ENCODE measurements at places on chromosomes 2 and 18.

GRCh38 chr2:74544634-74545033 is 9.1 kb downstream of the LOXL3 start:
- DNase-seq, result no peak

DNA sequence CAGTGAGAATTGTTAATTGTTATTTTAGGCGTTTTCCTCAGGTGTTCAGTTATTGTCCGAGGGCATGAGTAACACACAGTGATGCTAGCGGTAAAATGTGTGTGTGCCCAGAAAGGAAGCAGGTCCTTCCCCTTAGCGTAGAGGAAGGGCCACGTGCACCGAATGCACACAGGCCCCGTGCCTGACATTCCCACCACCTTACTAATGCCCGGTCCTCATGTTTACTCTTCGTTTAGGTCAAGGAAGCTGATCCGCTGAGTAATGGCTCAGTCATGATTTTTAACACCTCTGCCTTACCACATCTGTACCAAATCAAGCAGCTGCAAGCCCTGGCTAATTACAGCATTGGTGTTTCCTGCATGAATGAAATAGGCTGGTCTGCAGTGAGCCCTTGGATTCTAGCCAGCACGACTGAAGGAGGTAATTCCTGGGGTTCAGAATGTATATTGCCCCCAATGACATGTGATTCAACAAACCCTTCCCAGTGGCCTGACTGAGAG is 76.7 kb downstream of the MERTK start:
- no peak for DNase-seq

DNA sequence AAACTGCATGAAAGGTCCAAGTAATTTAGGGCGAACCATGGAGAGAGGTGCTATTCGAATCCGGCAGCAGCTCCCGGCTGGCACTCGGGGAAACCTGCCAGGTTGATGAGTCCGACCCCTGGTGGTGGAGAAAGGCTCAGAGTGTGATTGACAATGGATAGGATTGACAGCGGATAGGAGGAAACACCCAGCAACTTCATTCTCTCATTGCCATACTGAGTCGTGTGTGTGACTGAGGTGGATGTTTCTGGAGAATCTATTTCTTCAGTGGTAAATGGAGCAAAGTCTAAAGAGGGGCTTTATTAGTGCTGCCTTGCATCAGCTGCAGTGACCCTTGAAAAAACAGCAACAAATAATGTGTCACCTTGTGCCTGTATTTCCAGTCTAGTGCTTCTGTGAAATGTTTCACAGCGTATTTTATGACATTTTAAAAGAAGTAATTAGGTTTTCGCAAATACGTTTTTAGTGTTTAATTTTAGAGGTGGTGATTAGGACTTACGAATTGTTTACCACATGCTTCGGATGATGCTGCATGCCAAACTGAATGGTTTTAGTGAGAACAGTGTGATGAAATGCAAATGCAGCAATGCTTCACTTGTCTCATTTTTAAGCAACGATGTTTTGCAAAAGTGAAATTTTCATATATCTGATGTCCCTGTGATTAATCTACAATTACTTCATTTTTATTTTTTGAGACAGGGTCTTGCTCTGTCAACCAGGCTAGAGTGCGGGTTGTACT is 102.0 kb downstream of the DCDC2C start:
- no peak for DNase-seq

DNA sequence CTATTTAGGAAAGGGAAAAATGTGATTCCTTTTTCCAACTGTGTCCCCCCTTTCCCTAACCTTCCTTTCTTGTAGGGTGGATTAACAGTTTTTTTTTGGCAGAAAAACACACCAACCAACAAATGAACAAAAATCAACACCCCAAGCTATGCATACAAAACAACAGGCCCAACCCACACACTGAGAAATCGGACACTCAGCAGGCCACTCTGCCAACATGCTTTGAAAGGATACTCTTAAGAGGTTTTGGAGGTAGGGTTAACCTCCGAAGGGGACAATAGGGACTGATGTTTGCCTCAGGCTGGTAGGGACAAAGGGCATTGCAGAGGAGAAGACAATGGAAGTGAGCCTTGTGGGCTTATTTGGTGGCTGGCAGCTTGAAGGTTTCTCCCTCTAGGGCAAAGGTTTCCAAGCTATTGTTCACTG is 33.1 kb upstream of the POLE4 start:
- no peak for DNase-seq

- no peak for DNase-seq
Observed at GRCh38 chr2:145413261-145414030, 893.5 kb upstream of the ZEB2 start.

DNA sequence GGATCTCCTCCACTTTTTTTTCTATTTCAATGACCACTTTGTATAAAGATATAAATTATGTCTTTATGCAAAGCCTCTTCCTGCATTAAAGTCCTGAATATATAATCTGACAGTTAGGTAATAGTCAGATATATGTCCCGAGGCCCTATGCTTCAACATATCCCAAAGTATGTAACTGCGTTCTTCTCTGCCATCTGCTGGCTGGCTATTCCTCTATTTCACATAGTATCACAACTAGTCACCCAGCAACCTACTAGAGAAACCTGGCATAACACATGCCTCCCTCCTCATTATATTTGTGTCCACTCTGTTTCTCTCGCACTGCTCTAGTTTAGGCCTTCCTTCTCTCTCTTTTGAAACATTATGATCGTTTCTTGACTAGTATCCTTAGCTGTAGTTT is 640.8 kb downstream of the DPP10 start:
- no peak for DNase-seq

DNA sequence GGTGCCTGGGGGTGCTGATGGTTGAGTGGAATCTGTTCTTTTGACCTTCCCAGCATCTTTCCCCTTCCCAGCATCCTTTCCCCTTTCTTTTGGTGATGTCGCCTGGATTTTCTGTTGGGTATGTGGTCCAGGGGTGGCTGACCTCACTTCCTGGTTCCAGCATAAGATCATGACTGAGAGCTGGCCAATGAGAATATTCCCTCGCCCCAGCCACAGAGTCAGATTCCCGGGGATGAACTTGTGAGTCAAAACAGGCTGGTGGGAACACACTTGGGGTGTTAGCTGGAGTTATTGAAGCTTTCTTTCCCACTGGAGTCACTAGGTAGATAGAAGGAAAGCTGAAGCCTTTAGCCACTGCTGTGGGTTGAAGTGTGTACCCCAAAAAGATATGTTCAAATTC is 28.0 kb upstream of the FOSL2 start:
- no peak for DNase-seq

- no peak for DNase-seq
Observed at GRCh38 chr2:168182550-168183249, 64.7 kb downstream of the STK39 start.

DNA sequence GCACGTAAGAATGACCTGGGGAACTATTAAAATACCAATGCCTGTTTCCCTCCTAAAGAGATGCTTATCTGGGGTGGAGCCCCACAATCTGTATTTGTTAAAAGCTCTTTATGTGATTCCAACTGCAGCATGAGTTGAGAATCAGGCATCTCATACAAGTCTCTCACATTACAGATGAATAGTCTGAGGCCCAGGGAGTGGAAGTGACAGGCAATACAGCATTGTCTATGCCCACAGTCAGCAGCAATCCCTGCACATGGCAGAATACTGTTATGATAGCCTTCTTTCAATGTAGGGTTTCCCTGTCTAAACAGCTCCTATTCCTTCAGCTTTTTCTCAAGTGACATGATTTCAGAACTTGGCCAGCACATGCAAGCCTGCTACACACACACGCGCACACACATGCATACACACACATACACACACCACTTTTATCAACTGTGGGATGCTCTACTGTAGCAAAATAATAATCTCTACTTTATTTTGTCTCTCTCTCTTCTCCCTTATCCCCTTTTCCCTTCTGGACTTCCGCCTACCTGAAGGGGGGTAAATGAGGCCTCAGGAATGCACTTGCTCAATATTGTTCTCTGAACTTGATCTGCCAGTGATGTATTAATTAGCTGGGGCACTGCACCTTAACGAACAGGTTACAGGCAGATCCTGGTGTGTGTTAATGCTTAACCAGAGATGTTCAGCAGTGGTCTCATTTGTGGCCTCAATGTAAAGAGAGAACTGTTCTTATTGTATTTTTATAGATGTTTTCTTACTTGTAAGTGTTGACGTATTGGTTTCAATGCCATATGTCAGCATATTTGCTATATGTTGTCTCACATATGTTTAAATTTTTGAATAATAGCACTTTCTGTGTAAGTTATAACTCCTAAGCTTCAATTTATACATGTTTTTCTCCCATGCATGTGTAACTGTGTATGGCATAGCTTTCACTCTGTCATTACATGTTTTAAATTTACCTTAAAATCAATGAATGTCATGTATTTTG is 116.0 kb downstream of the SETBP1 start:
- peak; percentile 32 for DNase-seq

GRCh38 chr2:201813996-201814760 is 7.8 kb downstream of the CDK15 start:
- DNase-seq, result no peak

DNA sequence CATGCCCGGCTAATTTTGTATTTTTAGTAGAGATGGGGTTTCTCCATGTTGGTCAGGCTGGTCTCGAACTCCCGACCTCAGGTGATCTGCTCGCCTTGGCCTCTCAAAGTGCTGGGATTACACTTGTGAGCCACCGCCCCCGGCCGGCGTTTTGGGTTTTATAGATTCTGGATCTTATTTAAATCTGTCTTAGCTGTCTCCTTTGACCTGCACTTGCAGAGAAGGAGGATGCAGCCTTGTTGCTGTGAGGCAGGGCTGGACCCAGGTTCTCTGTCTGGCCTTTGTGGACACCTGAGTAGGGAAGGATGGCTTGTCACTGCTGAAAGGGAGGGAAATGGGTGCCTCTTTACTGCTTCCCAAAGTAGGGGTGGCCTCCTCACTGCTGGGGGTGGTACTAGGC is 83.0 kb upstream of the HS6ST1 start:
- DNase-seq, result no peak

GRCh38 chr18:47931718-47932103 is 1.3 kb upstream of the SMAD2 start:
- no peak for DNase-seq

DNA sequence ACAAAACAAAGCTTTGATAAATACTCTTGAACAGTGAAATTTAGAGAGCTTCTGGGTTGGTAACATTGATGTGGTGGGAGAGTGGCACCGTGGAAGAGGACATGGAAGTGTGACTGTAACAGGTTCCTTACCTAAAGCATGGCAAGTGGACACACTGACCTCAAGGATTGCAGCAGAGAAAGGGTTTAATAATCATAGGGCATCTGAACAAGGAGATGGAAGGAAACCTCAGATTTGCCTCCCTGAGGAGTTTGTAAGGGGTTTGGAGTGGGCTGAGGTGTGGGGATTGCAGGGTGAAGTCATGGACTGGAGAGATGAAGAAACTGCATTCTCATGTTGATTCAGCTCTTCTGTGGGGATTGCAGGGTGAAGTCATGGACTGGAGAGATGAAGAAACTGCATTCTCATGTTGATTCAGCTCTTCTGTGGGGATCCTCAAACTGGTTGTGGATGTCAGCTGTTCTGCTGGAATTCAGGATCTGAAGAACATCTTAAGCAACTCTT is 83.8 kb upstream of the TLK1 start:
- no peak for DNase-seq

DNA sequence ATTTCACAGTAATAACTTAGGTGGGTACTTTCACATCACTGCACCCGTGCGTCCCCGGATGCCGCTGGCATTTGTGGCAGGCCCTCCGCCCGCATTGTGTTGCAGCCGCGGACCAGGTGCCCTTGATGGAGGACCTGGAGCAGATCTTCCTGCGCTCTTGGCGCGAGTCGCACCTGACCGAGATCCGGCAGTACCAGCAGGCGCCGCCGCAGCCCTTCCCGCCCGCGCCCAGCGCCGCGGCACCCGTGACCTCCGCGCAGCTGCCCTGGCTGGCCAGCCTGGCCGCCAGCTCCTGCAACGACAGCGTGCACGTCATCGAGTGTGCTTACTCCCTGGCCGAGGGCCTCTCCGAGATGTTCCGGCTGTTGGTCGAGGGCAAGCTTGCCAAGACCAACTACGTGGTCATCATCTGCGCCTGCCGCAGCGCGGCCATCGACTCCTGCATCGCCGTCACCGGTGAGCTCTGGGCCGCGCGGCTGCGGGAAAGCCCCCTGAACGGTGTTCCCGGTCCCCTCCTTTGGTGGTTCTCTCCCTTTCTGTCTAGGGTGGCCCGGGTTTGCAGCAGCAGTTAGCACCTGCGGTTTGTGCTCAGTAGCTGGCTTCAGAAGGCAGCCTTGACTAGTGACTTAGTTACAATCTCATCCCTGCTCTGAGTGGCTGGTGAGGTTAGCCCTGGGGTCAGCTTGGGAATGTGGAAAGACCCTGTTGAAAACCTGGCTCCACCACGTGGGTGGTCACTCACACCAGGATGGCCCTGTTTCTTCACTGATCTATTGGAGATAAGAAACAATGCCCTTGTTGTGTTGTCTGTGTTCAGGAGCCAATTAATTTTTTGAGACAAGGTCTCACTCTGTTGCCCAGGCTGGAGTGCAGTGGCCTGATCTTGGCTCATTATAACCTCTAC is 59.1 kb downstream of the GREB1 start:
- no peak for DNase-seq

GRCh38 chr2:46298272-46298521 is 990 bp downstream of the EPAS1 start:
- DNase-seq, result no peak

- DNase-seq, result no peak
Observed at GRCh38 chr2:189338115-189338514, 103.2 kb upstream of the WDR75 start.

GRCh38 chr2:68857855-68858456 is 13.2 kb downstream of the BMP10 start:
- DNase-seq, result no peak

DNA sequence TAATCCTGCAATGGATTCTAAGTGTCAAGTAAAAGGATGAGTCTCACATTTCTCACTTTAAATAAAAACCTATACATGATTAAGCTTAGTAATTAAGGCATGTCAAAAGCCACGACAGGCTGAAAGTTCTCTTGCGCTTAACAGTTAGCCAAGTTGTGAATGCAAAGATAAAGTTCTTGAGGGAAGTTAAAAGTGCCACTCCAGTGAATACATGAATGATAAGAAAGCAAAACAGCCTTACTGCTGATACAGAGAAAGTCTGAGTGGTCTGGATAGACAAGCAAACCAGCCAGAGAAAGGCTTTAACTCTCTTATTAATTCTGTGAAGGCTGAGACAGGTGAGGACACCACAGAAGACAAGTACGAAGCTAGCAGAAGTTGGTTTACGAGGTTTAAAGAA is 12.7 kb downstream of the THOC1 start:
- no peak for DNase-seq

GRCh38 chr18:64710105-64710861 is 561.4 kb upstream of the LINC00305 start:
- DNase-seq, result no peak

- DNase-seq, result no peak
Observed at GRCh38 chr2:176574484-176575236, 305.4 kb downstream of the MTX2 start.

Measured in pancreas (tissue), 10 donors.